ENCODE measurements at places on chromosomes 1 and 21.
A peak's percentile ranks its signal among the peaks of the same experiment; 100 is the strongest.

DNA sequence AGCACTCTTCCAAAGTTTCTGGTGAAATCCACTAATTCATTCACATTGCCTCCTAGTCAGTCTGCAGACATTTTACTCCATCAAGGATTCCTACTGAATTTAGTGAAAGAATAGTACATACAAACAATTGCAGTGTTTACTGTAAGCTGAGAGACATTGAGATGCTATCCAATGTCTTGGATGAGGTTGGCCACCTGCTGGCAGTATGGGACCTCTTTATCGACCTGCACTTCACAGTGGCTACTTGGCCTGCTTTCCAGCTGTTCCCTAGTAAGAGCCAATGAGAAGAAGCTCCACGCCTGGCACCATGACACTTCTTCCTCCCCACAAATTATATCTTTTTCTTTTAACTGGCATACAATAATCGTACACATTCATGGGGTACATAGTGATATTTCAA is 51.5 kb upstream of the LRIF1 start:
- no peak for DNase-seq

GRCh38 chr1:1281533-1282321 is 1.5 kb downstream of the SCNN1D start:
- DNase-seq = peak; percentile 62

GRCh38 chr1:52098139-52098871 is 42.2 kb downstream of the BTF3L4 start:
- DNase-seq = no peak

DNA sequence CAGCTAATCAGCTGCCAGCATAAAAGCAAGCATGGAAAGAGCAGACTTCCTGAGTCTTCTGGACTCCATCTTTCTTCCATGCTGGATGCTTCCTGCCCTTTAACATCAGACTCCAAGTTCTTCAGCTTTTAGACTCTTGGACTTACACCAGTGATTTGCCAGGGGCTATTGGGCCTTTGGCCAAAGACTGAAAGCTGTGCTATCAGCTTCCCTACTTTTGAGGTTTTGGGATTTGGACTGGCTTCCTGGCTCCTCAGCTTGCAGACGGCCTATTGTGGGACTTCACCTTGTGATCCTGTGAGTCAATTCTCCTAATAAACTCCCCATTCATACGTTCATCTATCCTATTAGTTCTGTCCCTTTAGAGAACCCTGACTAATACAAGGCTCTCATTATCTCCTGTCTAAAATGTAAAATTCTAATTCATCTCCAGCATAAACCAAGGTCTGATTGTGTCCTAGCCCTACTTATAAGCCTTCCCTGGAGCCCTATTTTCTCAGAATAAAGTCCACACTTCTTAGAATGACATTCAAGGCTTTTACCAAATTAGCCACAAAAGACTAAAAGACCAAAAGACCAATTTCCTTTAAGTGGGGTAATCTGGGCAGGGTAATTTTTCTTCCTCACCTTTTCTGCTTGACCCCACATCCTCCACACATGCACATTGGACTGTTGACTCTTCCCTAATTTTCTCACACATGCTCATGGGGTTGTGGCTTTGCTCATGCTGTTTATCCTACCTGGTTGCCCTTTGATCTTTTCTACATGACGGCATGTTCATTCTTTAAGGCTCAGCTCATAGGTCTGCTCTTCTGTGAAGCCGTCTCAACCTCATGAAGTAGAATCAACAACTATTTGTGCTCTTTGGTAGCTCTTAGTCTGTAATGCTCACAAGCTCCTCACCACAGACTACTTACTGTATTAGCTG is 18.1 kb upstream of the ENAH start:
- peak; percentile 62 for DNase-seq

GRCh38 chr1:42952303-42953001 is 6.2 kb downstream of the SLC2A1 start:
- DNase-seq = peak; percentile 34

- no peak for DNase-seq
These were observed 43.3 kb upstream of the PUM1 start for GRCh38 chr1:31108861-31109260.

DNA sequence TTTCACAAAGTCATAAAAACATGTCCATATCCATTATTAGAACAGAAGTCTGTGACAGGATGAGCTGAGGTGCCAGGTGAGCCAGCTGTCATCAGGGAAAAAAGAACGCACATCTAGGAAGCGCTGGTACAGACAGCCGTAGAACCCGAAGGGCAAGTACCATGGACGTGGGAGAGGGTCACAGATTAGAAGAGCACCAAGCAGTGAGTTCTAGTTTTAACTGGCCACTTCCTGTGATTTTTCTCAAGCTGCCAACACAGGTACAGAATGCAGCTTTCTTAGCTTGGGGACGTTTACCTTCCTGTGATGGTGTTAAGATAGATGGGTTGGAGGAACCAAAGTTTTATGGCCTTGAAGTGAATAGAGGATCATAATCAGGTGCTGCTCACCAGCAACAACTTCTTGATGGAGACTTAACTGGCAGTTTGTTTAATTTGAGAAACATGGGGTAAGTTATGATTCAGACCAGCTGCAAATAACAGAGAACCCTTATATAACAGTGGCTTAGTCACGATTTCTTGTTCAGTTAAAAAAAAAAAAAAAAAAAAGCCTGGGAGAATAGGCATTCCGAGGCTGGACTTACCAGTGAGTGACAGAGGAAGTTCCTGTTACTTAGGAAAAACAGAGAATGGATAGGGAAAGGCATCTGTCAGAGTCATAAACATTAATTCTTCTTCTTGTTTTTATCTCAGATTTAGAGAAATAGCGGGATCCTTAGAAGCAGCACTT is 30.9 kb downstream of the AGT start:
- peak; percentile 27 for DNase-seq

- DNase-seq = no peak
These were observed 41.7 kb upstream of the SLC19A1 start for GRCh38 chr21:45583831-45584509.

DNA sequence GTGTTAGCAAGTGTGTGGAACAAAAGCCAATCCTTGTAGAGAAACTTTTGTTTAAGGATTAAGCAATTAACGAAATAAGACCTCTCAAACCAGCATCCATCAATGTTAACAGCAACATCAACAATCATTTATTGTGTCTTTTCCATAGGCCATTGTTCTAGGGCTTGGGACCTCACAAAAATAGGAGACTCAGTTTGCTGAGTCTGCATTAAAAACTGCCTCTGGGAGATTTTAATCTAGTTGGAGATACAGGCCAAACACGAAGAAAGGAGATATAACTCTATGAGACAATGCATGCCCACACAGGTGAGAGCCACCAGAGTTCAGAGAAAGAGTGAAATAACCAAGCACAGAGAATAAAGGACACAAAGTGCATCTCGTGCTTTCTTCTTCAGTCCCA is 14.4 kb upstream of the SELP start:
- no peak for DNase-seq

- no peak for DNase-seq
These were observed 1.6 kb upstream of the CLIC4 start for GRCh38 chr1:24743404-24744211.

GRCh38 chr1:199747984-199748383 is 279.5 kb upstream of the NR5A2 start:
- DNase-seq = no peak

- DNase-seq = no peak
These were observed 1412.7 kb downstream of the KCNT2 start for GRCh38 chr1:195195423-195196057.

- DNase-seq = no peak
These were observed 626.1 kb downstream of the PTPRC start for GRCh38 chr1:199264911-199265310.

DNA sequence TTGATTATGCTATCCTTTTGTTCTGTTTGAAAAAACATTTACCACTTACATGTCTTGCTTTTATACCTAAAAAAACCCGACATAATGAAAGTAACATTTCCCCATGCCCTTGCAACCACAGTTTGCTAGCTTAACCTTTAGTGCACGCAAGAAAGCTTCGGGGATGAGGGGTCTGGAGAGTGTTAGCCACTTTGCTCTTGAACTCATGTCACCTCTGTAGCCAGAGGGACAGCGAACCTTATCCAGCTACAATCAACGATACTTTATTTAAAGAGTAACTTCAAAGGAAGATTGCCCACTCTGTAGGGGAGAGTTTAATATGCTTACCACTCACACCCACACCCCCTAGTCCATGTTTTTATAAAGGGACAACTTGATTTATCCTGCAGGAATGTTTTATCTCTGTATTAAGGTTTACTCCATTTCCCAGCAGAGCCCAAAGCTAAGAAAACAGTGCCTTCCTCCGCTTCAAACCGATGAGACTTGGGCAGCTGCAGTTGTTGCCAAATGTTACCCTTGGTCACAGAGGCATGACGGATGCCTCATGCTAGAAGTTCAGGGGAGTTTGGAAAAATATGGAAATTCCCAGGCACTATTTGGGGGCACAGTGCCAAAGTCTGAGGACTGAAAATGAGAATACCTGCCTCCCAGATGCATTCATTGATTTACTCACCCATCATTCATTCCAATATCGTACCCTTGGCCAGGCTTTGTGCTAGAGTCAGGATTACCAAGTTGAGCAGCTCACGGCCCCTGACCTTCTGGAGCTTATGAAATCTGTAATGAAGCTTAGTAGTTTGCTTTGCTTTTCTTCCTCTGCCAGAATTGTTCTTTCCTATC is 61.4 kb upstream of the VCAM1 start:
- DNase-seq = peak; percentile 6

DNA sequence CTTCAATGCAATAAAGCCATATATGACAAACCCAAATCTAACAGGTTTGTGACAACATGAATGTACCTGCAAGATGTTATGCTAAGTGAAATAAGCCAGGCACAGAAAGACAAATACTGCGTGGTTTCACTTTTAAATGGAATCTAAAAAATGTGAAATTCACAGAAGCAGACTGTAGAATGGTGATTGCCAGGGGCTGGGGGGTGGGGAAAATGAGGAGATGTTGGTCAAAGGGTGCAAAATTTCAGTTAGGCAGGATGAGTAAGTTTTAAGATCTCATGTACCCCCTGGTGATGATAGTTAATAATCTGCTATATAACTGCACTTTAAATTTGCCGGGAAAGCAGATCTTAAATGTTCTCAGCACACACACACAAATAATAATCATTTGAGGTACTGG is 160.5 kb downstream of the PTBP2 start:
- DNase-seq = peak; percentile 34

- no peak for DNase-seq
These were observed 40.7 kb downstream of the ARHGEF11 start for GRCh38 chr1:157004806-157005205.

Data from astrocyte of the hippocampus (primary cell).